CD4-positive, alpha-beta T cell treated with Interleukin-10 for 1 hour (primary cell): ENCODE measurements at places on chromosomes 7 and 10.
A peak's percentile ranks its signal among the peaks of the same experiment; 100 is the strongest.

GRCh38 chr7:151110941-151111645, 24.8 kb downstream of the AGAP3 start:
- DNase-seq = peak; percentile 79

DNA sequence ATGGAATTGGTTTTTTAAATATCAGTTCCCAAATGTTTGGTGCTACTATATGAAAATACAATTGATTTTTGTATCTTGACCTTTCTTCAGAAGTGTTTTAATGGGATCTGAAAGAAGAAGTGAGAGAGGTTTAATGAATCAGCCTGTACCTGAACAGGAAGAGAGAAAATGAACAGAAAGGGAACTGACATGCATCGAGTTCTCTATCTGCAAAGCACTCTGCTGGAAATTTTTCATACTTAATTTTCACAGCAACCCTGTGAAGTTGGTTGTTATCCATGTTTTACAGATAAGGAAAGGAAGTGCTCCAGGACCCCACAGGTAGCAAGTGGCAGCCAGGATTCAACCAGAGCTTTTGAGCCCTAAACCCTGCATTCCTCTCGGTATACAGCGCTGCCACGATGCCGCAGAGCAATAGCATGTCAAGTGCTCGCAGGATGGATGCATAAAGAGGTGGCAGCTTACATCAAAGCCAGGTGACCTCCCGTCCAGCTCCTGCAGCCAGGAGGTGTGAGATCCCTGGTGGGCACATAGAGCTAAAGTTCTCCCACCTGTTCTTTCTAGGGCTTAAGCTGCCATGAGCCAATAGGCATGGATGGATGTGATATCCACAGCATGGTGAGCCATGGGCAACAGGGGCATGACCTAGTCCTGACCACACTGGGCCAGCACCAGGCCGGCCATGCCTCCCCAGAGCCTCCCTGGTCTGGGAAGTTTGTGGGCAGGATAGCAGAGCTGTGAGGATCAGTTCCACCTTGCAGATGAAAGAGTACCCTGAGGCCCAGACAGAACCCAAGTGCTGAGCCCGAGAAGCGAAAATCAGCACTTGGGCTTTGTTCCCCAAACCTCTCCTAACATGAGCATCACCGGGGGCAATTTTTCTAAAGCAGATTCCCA, 57.2 kb downstream of the CALML3 start:
- DNase-seq = no peak

DNA sequence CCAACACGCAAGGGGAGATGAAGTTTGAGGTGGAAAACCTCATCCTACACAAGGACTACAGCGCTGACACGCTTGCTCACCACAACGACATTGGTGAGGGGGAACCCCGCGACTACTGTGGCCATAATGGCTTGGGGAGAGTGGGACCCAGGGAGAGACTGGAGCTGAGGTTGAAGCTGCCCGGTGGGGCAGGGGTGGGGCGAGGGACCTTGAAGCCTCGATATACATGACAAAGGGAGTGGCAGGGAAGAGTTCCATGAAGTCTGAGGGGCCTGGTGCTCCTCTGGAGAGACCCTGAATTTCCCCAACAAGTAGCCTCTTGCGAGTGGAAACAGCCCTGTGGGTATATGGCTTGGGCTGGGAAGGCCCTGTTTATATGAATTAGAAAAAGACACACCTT, 3.1 kb downstream of the PLAU start:
- DNase-seq = no peak

GRCh38 chr10:63206997-63207811, 74.1 kb downstream of the NRBF2 start:
- DNase-seq = peak; percentile 41

DNA sequence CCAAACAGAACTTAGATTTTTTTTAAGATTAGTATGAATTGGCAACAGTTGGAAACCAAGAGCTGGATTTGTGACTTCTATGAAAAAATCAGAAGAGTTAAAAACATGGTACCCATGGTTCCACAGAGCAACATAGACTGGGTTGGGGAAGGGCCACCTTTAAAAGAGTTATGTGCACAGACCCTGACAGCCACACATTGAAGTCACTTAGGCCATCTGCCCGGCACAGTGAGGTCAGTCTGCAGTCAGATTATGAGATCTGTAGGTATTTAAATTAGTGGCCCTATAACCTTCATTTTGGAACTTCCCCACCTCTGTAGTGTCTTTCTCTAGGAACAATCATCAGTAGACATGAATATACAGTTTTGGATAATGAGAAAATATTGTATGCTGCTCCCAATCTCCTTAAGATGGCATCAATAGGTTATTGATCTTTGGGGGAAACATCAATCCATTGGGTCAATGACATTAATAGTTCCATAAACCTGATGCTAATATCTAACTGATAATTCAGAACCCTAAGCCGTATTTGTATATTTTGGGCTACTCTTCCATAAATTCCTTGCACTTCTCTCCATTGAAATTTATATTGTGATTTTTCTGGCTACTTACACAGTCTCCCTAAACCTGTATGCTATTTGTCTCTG, 7.0 kb downstream of the ANKRD1 start:
- no peak for DNase-seq

DNA sequence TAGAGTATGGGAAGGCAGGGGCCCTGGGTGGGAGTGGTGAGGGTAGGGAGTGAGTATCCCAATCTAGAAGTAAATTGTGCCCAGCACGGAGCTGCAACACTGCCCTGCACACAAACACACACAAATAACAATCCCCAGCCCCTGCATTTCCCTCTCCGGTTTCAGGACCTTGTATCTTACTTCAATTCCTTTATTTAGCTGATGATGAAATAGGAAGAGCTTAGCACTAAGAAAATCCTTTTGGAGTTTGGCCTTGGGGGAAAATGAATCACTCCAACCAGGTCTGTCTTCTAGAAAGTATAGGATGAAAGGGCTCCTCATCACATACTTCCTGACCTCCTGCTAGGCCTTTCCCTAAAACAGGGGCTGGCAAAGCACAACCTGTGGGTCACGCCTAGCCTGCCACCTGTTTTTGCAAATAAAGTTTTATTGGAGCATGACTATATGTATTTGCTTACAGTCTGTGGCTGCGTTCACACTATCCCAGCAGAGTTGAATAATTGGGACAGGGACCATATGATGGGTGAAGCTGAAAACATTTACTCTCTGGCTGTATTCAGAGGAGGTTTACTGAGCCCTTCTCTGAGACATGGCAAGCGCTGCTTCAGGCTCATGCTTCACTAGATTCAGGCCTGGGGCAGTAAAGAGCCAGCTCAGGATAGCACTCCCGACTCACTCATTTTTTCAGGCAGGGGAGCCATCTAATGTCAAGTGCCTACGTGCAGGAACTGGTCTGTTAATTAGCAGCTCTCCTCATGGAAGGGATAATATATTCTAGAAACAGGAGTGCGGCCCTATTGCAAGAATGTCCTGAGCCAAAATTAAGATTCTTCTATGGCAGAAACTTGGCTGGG, 111.0 kb downstream of the EGFR start:
- no peak for DNase-seq

DNA sequence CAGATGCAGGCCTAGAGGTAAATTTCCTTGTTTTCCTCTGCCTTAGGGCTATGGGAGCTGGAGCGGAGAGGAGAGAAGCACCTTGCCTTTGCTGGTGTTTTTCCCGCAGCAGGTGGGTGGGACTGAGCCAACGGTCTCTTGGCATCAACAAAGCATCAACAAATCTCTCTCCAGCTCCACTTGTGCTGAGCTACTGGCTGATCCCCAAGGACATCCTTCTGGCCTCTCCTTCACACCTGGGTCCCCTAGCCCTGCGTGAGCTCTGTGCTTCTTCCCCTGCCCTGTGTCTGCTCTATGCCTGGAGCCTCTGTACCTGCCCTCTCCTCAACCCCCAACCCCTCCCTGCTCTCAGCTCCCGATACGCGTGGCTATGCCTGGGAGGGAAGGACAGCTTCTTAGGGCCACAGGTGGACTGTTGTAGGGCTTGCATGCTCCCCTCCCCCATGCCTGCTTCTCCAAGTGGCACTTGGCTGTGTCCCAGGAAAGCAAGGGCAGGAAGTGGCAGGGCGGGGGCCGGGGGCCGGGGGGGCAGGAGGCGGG, 3.2 kb upstream of the CLDN4 start:
- peak; percentile 7 for DNase-seq

GRCh38 chr7:143437578-143437977, 5.7 kb upstream of the TAS2R60 start:
- no peak for DNase-seq

- no peak for DNase-seq
Observed at GRCh38 chr7:88042157-88042556, 108.1 kb downstream of the ADAM22 start.

GRCh38 chr7:55441774-55442522, 76.8 kb downstream of the LANCL2 start:
- no peak for DNase-seq

GRCh38 chr7:47601881-47602249, 20.0 kb upstream of the TNS3 start:
- no peak for DNase-seq

DNA sequence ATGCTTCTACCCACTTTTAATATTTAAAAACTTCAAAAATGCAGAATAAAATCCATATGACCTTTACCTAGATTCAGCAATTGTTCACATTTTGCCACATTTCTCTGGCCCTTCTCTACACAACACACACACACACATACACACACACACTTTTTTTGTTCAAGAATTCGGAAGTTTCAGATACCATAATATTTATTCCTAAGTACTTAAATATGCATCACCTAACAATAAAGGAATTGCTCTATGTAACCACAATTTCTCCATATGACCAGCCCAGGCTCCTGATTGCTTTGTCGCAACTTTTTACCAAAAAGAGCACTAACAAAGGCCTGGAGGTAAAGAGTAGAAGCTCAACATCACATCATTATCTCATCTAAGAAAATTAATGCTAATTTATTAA, 106.6 kb downstream of the FAS start:
- no peak for DNase-seq

DNA sequence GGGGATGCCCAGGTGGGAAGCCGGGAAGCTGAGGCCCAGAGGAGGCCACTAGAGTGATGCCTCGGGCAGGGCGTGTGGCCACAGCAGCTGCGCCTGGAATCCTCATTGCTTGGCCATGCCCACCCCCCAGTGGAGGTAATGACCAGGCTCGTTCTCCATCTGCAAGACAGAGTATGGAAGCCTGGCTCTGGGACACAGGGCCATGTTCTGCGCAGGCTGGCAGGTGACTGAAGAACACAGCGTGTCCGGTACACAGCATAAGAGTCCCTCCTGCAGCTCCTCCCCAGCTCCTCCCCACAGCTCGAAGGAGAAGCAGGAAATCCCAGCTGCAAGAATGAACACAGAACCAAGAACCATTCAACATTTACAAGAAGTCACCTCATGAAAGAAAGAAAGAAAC, 64.8 kb downstream of the SMURF1 start:
- DNase-seq = no peak

GRCh38 chr7:96530786-96531185, 178.9 kb downstream of the SEM1 start:
- no peak for DNase-seq

- DNase-seq = no peak
Observed at GRCh38 chr7:40239755-40240303, 105.0 kb downstream of the SUGCT start.

GRCh38 chr10:33212061-33212748, 122.3 kb downstream of the NRP1 start:
- no peak for DNase-seq

DNA sequence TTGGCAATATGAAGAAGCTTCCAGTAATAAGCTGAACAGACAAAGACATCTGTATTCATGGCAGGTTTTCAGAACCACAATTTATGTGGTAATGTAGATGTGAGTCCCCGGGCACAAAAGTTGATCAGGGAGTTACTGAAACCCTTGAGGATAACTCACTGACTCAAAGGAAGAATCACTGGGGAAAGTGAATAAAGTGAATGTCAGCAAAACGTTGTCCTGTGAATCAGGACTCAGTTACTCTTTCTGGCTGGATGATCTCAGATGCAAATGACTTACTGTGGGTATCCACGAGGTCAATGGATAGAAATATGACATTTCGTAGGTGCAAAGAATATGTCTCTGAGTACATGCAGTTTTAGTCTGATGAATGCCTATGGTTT, 172.8 kb upstream of the CTBP2 start:
- DNase-seq = no peak

DNA sequence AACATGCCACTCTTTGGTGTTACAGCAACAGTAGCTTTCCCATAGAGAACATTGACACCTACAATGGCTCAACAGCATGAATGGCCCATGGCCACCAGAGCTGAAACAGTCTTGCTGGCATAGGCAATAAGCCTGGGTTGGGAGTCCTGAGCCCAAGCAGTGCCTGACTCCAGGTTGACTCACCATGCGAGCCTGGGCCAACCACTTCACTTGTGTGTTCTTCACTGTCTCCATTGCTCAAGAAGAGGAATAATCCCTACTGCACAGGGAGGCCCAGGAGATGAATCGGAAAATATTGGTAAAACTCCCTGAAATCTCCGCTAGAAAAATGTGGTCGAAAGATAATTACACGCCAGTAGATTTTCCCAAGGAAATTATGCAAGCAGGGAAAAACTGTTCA, 89.2 kb upstream of the INHBA start:
- DNase-seq = no peak

- DNase-seq = no peak
Observed at GRCh38 chr10:16913266-16913665, 96.0 kb upstream of the RSU1 start.

- DNase-seq = no peak
Observed at GRCh38 chr7:148303295-148304082, 287.1 kb upstream of the C7orf33 start.

- DNase-seq = no peak
Observed at GRCh38 chr10:132910186-132910880, 32.0 kb downstream of the CFAP46 start.

DNA sequence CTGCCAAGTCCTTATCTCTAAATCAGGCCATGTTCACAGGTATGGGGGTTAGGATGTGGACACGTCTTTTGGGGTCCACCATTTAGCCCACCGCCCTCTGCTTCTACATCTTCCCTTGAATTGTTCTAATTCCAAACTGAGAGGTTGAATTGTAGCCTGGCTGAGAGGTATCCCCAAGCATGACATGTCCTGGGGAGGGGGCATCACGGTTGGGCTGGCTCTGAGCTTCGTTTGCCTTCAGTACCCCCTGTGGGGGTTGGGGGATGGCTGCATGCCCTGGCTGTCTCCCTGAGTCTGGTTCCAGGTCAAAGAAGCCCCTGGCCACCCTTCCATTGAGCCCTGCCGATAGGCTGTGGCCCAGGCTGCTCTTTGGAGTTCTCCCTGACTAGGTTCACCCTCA, 204.6 kb downstream of the GLRX3 start:
- no peak for DNase-seq

- no peak for DNase-seq
Observed at GRCh38 chr7:121516821-121517220, 120.7 kb upstream of the FAM3C start.

GRCh38 chr10:17454161-17455014, at the start of gene ST8SIA6:
Gene ST8SIA6 (minus strand): TSS chr10:17454595. CDS start chr10:17454255, 340 bp downstream.
- DNase-seq = peak; percentile 52

- DNase-seq = no peak
Observed at GRCh38 chr10:58963723-58964124, 212.7 kb upstream of the PHYHIPL start.

- no peak for DNase-seq
Observed at GRCh38 chr7:157862731-157863130, 525.9 kb downstream of the DNAJB6 start.

GRCh38 chr7:141157138-141157765, 83.4 kb downstream of the TMEM178B start:
- no peak for DNase-seq
